ENCODE measurements at places on chromosomes 6 and 20.
A peak's percentile ranks its signal among the peaks of the same experiment; 100 is the strongest.

GRCh38 chr6:72175916-72176315 is 289.6 kb downstream of the RIMS1 start:
- no peak for DNase-seq

GRCh38 chr20:54154439-54154838 is 19.3 kb downstream of the CYP24A1 start:
- no peak for DNase-seq

DNA sequence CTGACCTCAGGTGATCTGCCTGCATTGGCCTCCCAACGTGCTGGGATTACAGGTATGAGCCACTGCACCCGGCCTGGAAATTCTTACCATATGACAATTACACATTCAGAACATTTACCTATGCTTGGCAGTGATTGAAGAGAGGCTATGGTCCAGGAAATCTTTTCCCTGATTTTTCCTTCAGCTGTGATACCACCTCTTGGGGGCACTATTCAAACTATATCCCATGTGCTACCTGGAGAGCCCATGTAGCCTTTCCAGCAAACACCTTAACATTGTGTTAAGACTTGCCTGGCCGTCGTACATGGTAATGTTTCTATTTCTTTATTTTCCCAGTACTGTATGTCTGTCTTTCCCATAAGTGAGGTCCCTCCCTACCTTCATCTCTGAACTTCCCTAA is 61.7 kb upstream of the C20orf144 start:
- DNase-seq, result no peak

DNA sequence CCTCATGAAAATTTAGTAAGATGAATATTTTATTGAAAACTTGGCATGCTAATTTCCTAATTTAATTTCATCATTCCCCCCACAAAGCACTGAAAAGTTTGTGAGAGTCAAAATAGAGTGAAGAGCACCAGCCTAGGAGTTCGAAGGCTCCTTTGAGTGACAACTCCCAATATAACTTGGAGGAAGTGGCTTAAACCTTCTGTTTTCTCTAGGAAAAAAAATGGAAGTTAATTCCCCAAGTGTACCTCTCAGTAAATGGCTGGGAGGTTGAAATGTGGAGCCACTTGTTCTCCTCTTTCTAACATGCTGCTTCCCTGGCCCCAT is 107.3 kb downstream of the MAP3K7 start:
- DNase-seq, result no peak

DNA sequence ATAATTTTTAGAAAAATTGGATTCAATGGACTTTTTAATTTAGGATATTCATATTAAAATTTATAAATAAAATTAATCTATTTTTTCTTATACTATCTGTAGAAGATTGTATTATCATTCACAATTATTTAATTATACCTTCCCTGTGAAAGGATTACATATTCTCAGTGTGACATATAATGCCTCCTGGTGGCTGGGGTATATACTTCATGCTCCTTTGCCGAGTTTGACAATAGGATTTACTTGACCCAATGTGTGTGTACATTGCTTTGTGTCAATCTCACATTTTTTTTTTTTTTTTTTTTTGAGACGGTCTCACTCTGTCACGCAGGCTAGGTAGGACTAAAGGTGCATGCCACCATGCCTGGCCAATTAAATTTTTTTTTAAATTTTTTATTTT is 230.0 kb upstream of the CHD6 start:
- DNase-seq, result no peak

DNA sequence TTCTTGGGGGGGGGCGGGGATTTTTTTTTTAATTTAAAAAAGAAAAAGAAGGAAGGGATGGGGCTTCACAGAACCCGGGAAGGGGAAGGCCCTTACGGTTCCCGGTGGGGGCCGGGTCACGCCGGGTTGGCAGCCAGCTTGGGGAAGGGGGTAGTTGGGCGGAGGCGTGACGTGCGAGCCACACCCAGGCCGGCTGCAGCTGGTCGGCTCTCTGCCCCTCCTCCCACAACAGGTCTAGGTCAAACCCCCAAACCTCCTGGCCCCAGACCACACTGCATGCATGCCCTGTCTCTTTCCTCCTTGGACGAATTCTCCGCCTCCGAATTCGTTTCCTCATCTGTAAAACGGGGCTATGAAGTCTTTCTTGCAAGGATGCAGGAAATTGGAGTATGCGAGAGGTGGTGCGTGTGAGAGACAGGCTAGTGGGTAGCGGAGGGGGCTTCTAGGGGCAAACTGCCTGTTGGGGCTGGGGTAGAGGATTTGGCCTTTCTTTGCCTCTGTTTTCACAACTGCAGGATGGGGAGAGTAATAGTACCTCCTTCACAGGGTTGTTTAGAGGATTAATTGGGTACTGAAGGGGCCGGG is 828 bp downstream of the HCK start:
- no peak for DNase-seq

DNA sequence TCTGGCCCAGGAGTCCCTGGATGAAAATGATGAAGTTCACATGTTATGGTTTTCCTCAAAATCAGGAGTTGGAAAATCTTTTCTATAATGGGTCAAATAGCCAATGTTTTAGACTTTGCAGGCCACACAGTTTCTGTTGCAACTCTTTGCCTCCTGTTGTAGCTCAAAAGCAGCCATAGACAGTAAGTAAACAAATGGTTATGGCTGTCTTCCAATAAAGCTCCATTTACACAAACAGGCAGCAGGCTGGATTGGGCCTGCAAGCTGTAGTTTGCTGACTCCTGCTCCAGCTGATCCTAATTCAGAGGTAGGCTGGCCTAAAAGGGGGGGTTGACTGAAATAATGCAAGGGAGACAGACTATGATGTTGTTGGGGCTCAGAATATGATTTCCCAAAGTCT is 33.0 kb downstream of the METTL24 start:
- DNase-seq, result peak; percentile 77

- DNase-seq, result no peak
Measured at GRCh38 chr20:24775966-24776365, 173.1 kb upstream of the CST7 start.

GRCh38 chr20:51383891-51384510 is 158.5 kb downstream of the NFATC2 start:
- no peak for DNase-seq

DNA sequence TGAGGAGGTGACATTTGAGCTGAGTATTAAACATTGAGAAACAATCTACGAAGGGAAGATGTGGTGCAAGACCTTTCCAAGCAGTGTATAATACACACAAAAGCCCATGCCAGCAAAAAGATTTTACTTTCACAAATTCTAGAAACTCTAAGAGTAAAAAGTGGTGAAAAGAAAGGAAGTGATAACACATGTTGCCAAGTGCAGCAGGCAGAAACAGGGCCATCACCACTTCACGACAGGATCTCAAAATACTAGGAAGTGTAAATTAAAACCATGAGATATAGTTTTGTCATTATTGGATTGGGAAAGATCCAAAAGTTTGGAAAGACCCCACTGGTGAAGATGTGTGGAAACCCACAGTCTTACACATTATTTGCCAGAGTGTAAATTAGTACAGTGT is 1.7 kb upstream of the ENTPD6 start:
- DNase-seq, result no peak

DNA sequence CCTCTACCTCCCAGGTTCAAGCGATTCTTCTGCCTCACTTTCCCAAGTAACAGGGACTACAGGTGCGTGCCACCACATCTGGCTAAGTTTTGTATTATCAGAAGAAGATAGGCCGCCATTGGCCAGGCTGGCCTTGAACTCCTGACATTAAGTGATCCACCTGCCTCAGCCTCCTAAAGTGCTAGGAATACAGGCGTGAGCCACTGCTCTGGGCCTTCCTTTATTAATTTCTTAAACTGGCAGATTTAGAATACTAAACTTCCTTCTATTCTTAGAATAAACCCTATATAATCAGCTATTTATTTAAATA is 86.6 kb downstream of the HFE start:
- no peak for DNase-seq

GRCh38 chr20:13199279-13199678 is 21.8 kb upstream of the ISM1 start:
- DNase-seq, result no peak

GRCh38 chr20:61768571-61769285 is 297.0 kb downstream of the TAF4 start:
- DNase-seq, result no peak

DNA sequence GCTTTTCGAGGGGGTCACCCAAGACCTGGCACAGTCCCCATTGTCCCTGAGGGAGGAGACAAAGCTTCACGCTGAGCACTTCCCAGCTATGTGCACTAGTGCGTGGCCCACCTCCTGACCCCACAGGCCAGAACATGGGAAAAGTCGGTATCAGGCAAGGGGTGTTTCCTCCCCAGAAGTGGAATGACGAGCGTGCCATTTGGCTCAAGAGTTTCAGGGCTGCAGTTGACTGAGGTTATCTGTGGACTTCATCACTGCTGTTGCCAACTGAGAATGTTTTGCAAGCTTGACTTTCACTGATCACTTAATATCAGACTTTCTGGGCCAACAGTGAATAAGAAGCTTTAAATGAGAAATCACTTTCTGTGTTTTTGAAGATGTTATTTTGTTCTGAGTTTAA is 137.0 kb upstream of the AFDN start:
- no peak for DNase-seq

DNA sequence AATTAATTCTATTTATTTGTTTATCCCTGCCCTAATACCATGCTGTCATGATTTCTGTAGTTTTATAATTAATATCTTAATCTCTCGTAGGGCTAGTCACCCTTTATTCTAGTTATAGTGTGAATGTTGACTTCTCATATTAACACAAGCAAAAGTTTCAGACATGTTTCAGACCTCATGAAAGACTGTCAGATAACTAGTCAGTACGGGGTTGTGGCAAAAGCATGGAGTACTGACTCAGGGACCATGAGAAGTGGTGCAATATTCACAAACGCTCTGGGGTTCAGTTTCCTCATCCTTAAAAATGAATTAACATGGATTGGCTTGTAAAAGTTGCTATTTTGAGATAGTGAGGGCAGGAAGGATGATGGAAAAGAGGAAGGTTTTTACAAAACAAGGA is 148.9 kb downstream of the TMEM200A start:
- no peak for DNase-seq

GRCh38 chr6:62090442-62091229 is 195.4 kb downstream of the KHDRBS2 start:
- no peak for DNase-seq

GRCh38 chr20:40945754-40946450 is 82.7 kb upstream of the TOP1 start:
- peak; percentile 61 for DNase-seq

GRCh38 chr20:63957004-63957689 is 931 bp upstream of the UCKL1 start:
- DNase-seq, result peak; percentile 26

GRCh38 chr20:51703400-51704287 is 64.5 kb downstream of the ATP9A start:
- no peak for DNase-seq

DNA sequence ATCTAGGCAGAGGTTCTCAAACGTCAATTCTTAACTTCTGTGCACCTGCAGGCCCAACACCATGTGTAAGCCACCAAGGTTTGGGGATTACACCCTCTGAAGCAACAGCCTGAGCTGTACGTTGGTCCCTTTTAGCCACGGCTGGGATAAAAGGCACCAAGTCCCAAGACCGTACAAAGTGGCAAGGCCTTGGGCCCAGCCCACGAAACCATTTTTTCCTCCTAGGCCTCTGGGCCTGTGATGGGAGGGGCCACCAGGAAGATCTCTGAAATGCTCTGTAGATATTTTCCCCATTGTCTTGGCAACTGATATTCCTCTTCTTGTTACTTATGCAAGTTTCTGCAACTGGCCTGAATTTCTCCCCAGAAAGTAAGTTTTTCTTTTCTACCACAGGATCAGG is 4.5 kb upstream of the FAM184A start:
- no peak for DNase-seq

GRCh38 chr20:38841570-38841969 is 36.1 kb downstream of the PPP1R16B start:
- DNase-seq, result no peak

DNA sequence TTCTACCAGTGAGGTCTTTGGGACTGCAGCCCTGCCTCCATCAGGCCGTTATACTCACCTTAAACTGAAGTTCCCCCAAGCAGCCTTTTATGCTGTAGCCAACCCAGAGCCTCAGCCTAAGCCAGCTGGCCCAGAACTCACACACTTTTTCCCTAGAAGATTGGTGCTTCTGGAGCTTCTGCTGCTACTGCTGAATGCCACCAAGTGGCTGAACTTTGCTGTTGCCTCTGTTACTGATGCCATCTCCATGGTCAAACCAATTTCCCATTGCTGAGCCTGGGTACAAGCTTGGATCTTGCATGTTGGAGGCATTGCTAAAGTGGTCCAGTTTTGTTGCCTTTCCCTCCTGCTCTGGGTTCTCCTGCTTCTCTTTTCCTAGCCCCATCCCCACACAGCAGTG is 15.0 kb upstream of the TBX18 start:
- no peak for DNase-seq

GRCh38 chr20:52800734-52801627 is 171.2 kb upstream of the TSHZ2 start:
- no peak for DNase-seq

- DNase-seq, result no peak
Measured at GRCh38 chr6:72792692-72793091, 170.8 kb downstream of the KCNQ5 start.

GRCh38 chr6:72825315-72825911 is 203.5 kb downstream of the KCNQ5 start:
- DNase-seq, result no peak

GRCh38 chr6:43825187-43826115 is 55.4 kb downstream of the VEGFA start:
- no peak for DNase-seq

DNA sequence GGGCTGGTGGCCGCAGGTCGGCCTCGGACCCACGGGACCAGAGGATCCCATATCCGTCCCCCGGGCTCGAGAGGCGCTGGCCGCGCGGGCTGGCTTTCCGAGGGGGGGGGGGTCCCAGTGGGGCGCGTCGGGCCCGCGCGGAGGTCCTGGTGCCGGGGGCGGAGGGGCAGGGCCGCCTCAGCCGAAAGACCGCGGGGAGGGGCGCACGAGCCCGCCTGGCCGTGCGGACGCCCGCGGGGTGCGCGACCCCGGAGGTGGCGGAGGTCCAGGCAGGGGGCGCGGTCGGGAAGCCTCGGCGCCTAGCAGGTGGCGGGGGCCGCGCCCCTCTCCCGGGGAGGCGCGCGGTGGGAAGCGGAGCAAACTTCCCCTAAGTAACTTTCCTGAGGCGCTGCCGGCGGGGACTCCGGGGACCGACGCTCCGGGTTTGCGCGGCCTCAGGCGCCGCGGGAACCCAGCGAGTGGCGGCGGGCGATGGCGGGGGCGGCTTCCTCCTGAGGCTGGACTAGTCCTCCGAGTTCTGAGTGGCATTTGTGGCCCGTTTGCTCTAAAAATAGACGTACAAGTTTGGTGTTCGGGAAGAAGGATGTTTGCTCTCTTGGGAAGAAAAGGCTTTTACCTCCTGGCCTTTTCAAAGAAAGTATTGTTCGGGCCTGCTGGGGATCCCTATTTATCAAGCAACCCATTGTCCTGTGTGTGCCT is 26.5 kb upstream of the BTBD3 start:
- DNase-seq, result no peak

All from NCI-H1694 (cell line).